NCI-H2227 treated with DMSO at 0.1 percent for 48 hours (cell line): ENCODE measurements at places on chromosomes 2 and 18.

- DNase-seq: no peak
Observed at GRCh38 chr2:108858894-108859293, 72.3 kb downstream of the CCDC138 start.

- no peak for DNase-seq
Observed at GRCh38 chr2:40158781-40159180, 293.1 kb downstream of the SLC8A1 start.

GRCh38 chr2:3034396-3034795, 343.2 kb downstream of the EIPR1 start:
- DNase-seq: no peak

DNA sequence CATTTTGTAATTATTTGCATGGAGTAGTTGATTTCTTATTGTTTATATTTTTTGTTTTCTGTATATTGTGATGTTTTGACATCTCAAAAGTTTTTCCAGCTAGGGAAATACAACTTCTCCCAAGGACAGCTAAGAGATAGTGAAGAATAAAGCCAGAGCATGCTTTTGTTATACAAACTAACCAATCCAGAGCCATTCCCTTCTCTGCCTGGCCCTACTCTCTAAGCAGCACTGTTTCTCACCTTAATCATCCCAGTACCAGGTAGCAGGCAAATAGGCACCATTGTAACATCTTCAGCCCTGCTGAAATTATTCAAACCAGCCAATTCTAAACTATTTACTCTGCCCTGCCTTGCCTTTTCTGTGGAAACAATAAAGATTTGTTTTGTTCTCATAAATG, 1063.4 kb upstream of the CHAC2 start:
- DNase-seq: no peak

GRCh38 chr18:75376004-75376403, 51.5 kb downstream of the SMIM21 start:
- DNase-seq: no peak

DNA sequence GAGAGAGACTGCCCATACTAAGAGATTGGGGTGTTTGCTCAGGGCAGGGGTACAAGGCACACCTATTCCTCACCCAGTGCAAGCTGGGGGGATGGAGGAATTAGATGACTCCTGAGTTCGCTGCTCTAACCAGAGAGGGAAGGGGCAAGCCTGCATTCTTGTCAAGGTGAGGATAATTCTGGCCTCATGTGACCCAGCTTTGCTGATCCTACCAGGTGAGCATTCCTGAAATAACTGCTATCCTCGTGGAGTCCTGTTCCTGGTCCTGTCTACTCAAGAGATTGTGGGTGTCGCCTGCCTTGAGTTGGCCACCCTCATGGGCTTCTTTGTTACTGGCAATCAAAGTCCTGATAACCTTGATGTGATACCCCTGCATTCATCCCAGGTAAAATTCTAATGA, 206.0 kb downstream of the SPP2 start:
- no peak for DNase-seq

- no peak for DNase-seq
Observed at GRCh38 chr2:105103481-105103880, 65.6 kb downstream of the MRPS9 start.

- DNase-seq: no peak
Observed at GRCh38 chr2:213868526-213868925, 542.3 kb upstream of the VWC2L start.

- peak; percentile 87 for DNase-seq
Observed at GRCh38 chr2:217402761-217403383, 543.0 kb upstream of the TNP1 start.

- no peak for DNase-seq
Observed at GRCh38 chr2:231203087-231203486, 4.7 kb downstream of the ARMC9 start.

- no peak for DNase-seq
Observed at GRCh38 chr2:240320204-240320993, 115.1 kb upstream of the GPC1 start.

DNA sequence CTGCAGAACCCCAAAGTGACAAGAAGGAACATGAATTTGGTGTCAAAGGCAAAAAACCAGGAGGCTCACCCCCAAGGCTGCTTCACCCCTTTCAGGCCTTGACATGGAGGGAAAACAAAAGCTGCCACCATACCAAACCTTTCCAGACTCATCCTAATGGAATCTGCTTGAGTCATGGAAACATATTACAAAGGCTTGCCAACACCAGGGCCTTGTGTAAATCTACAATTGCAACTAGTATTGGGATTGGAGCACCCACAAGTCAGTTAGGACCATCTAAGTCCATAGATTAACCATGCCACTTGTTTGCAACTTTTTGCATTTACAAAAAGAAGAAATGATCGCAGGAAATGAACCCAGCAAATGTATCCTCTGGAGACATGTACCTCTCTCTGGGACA, 297.6 kb downstream of the CDCA7 start:
- no peak for DNase-seq

DNA sequence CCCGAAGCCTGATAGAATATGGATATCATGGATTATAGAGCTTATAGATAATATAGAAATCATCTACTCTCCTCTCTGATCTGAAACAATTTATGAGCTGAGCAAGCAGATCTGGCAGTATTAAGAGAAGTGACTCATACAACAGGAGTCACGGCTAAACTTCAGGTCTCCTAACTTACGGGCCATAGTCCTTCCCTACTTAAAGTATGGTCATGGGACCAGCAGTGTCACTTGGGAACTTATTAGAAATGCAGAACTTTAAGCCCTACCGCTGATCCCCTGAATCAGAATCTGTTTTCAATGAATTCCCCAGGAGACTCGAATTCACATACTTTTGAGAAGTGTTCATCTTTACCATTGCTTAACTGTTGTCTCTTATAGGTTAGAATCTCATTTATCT, 195.7 kb upstream of the FANCL start:
- no peak for DNase-seq

DNA sequence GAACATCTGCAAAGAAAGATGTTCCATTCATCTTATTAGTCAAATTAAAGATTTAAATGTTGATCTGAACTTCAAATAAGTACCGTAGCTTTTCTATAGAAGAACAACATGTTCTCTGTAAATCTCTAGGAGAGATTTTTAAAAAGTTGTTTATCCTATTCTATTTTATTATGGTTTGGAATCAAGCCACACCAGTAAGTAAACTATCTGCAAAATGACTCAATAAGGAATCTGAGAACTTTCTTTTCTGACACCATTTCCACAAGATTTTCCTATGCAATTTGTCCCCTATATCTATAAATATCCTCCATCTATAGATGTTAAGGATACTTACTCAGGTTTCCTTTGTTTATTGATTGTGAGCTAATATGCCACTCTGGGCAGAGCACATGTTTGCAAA, 736.6 kb downstream of the CBLN2 start:
- DNase-seq: no peak

- no peak for DNase-seq
Observed at GRCh38 chr18:35042389-35043071, 1.3 kb downstream of the MAPRE2 start.

GRCh38 chr2:26727641-26728561, 35.4 kb downstream of the KCNK3 start:
- no peak for DNase-seq

DNA sequence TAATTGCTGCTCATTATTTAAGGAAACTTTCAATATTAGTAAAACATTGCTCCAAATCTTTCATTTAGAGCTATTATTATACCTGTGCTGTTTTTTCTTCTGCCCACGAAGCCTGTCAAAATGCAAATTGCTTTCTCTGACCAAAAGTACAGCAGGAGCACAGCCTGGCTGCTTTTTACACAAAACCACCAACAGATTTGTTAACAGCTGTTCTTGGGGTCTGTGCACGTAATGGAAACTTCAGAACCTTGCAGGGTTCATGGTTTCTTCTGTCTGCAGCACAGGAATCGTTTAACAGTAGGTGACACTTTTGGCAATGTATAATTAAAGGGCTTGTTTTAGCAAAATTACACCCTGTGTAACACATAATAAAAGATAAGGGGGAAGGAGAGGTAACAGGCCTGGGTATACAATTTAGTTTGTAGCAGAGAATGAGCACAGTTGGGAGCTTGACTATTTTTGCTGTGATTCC, 447.3 kb downstream of the KCNJ3 start:
- peak; percentile 99 for DNase-seq

GRCh38 chr2:9809064-9809356, 34.3 kb upstream of the TAF1B start:
- DNase-seq: no peak

DNA sequence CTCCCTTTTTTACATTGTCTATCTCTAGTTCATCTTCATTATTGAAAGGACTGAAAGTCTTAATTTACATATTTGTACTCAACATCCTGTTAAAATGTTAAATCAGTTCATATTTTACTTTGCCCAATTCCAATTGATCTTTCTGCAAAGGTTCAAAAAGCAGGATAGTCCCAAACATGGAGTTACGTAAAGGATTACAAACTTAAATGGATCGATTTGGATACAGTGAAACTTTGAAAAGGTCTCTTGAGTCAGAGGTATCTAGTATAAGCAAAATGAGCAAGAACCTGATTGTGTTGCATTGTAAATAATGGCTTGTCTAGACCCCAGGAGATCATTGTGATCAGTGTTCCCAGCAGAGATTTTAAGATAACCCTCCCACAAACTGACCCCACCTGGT, 4.1 kb downstream of the DAPL1 start:
- DNase-seq: no peak

DNA sequence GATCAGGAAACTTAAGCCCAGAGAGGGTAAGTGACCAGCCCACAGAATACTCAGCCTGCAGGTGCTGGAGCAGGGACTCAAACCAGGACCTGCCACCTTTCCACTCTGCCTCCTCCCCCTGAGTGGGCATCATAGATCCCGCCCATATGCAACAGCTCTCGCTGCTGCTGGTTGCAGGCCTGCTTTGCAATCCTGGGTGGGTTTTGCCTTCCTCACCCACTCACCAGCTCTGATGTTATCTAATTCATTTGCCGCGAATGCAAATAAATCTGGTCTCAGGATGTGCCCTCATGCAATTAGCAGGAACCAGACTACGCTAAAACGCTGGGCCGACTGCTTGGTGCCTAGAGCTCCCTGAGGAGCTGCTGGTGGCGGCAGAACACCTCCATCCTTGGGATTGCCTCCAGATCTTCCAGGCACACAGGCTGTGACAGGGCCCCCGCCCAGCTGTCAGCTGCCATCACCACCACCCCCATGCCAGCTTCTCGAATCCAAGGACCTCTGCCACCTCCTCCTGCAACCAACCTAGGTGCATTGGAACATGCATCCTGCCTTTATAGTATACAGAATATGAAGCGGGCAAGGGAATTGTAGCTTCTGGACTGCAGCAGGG, 28.8 kb downstream of the CNGA3 start:
- DNase-seq: no peak

DNA sequence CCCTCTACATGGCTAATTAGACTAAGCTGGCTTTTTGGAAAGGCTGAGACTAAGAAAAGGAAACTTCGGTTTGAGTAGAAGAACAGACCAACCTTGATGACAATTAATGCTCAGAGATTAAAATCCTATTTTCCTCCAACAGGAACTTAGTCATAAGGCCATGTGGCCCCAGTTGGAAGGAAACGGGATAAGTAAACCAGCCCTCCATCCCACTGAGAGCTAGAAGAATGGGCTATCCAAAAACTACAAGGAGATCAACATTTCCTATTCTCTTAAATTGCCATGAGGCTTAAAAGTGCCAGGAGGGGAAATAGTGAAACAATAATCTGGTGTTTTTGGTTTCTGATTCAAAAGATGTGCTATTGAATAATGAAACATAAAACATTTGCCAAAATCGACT, 216.6 kb downstream of the PAX3 start:
- no peak for DNase-seq

- DNase-seq: no peak
Observed at GRCh38 chr2:131026919-131027318, 66.3 kb downstream of the FAM168B start.

- DNase-seq: no peak
Observed at GRCh38 chr2:42862669-42863185, 70.3 kb upstream of the HAAO start.

- no peak for DNase-seq
Observed at GRCh38 chr2:160097326-160097725, 34.9 kb upstream of the PLA2R1 start.

DNA sequence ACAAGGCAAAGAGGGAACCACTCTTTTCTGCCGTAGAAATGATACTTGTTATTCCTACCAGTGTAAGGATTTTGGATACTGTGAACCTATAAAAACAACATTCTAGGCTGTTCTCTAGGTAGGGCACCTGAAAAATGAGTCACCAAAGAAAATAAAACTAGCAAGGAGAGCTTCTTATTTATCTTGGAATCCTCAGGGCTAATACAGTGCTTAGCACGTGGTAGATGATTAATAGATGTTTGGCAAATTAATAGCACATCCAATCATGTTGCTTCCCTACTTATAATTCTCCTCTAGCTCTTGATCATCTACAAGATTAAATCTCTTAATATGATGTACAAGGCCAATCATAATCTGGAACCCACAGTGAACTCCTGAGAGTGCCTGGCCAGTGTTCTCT, 73.1 kb downstream of the AAK1 start:
- no peak for DNase-seq

GRCh38 chr2:99881901-99882591, 260.3 kb downstream of the AFF3 start:
- peak; percentile 84 for DNase-seq
